ENCODE measurements at places on chromosomes 11 and 22.

- no peak for DNase-seq
Observed at GRCh38 chr11:29282088-29282487, 734.7 kb downstream of the KCNA4 start.

GRCh38 chr11:130145311-130145812, 14.2 kb upstream of the ST14 start:
- DNase-seq = no peak

DNA sequence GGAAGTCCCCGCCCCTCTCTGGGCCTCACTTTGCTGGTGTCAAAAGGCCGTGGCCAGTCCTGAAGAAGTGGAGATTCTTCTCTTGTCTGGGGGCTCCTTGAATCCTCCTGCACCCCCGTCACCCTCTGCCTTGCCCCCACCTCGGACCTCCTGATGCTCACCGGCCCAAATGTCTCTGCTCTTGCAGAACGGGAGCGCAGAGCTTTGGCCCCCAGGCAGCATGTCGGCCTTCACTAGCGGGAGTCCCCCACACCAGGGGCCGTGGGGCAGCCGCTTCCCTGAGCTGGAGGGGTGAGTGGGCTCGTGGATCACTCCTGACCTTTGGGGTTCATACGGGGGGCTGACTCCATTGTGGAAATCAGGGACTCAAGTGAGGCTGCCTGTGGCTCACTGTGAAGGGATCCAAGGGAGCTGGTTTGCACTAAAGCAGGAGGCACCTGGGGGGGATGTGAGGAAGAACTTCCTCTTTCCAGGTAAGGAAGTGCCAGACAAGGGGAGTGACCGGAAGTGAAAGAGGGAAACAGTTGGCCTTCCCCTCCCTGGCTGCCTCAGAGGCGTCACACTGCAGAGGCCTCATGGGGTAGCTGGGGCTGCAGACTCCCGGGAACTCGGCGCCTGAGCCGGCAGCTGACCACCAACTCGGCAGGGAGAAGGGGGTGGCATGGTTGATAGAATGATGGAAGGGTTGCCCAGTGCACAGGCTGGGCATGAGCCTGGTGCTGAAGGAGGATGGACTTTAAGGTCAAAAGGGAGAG, 23.1 kb downstream of the CSF2RB start:
- no peak for DNase-seq

DNA sequence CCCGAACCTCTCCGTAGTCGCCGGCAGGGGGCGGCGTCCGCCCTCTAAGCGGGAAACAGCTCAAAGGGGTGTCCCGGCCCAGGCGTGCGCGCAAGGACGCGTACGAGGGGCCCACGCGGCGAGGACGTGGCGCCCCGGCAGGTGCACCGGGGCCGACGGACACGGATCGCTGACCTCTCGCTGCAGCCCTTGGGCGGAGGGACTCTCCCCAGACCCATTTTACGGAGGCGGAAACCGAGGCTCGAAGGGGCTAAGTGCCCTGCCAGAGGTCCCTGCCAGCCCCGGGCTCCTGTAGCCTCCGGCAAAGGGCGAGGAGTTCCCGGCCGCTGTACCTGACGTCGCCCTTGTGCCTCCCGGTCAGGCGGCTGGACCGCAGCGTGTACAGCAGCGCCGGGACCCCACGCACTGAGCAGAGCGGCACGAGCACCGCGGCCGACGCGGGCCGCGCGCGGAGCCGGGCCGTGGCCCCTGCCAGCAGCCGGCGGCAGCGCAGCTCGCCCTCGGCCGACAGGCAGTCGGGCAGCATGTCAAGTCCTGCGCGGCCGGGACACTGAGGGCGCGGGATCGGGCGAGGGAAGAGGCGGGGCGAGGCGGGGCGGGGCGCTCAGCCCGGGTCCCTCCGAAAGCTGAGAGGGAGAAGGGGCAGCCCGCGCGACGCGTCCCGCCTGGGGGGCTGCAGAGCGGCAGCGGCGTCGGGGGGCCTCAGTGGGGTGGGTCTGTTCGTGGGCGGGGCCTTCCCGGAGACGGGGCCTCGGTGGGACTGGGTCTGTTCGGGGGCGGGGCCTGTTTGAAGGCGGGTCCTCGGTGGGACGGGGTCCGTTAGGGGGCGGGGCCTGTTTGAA, at the start of gene NUDT8:
TSS of gene NUDT8 (minus strand) at position 552 of the 842 bp plus-strand sequence. CDS start at position 526, 26 bp downstream.
- peak; percentile 83 for DNase-seq

DNA sequence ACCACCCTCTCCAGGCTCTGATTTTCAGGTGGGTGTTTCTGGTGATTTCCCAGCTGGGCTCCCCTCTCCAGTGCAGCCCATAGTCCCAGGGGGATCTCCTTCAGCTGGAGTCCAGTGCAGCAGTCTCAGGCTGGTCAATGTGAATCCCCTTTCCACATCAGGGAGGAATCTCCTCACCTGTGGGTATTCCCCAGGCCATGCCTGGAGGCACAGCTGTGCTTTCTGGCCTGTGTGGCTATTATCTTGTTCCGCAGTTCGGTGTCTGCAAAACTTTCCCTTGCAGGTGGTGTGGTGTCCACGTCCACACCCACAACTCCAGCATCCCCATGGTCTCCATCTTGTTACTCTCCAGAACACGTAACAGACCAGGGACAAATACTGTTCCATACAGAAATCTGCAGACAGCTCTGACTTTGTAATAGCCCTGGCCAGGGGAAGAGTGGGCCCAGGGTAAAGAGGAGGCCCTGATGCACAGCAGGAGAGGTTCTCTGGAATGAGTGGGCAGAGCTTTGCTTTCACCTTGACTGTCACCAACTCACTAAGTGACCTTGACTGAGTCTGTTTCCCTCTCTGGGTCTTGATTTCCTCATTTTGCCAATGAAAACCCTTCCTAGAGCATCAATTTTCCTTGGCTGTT, 183.2 kb downstream of the CSNK2A3 start:
- DNase-seq = no peak
